ENCODE measurements at places on chromosomes 1 and 21.

- DNase-seq = peak; percentile 25
Observed at GRCh38 chr1:32702599-32703478, at the start of gene SYNC. TSS of gene SYNC (minus strand) at chr1:32702770. CDS start at chr1:32702660, 110 bp downstream.

- DNase-seq = no peak
Observed at GRCh38 chr1:176384841-176385240, 78.1 kb upstream of the PAPPA2 start.

GRCh38 chr1:182862827-182863226 is 23.7 kb downstream of the DHX9 start:
- DNase-seq = no peak

- DNase-seq = peak; percentile 58
Observed at GRCh38 chr1:24526940-24527542, 24.4 kb downstream of the RCAN3 start.

DNA sequence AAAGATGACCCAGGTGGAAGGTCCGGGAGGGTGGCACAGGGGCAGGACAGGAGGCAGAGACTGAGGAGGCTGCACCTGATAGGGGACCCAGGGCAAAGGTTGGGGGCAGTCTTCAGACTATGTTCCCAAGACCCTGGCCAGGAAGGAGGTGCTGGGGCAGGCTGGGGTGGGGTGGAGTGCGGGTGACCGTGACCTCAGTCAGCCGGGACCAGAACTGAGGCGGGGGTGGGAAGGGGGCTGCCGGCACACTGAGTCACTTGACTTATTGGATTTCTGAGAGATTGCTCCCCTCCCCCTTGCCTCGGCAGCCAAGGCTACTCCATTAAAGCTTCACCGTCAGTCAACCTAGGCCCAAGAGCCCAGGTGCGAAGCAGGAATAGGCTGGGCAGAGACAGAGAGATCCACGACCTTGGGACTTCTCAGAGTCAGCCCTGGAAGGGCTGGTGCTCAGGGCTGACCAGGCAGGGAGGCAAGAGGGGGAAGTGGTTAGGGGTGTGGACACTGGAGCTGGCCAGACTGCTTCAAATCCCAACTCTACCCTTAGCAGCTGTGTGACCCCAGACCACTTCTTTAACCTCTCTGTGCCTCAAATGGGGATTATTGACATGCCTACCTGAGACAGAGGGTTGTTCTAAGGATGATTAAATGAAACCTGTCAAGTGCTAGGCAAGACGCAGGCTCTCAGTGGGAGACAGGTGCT is 47.9 kb upstream of the LAPTM5 start:
- no peak for DNase-seq

DNA sequence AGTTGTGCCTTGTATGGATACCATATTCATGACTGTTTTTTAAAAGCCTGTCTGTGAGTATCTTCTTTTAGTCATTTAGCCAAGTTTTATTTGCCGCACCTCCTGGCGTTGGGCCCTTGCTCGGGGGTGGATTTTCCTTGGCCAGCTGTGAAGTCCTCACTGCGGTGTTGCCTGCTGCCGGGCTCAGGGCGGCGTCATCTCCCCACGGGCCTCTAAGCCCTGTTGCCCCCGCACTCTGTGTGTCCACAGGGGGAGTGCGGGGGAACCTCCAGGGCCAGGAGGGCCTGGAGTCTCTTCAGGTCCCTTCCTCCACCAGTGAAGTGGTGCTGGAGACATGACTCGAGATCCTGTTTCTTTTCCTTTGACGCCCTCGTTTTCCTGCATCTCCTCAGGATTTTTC is 65.8 kb upstream of the DIP2A start:
- no peak for DNase-seq

- DNase-seq = peak; percentile 94
Observed at GRCh38 chr1:207825719-207826556, 74.1 kb downstream of the CD46 start.

- DNase-seq = no peak
Observed at GRCh38 chr1:64290420-64290819, 87.0 kb downstream of the UBE2U start.

DNA sequence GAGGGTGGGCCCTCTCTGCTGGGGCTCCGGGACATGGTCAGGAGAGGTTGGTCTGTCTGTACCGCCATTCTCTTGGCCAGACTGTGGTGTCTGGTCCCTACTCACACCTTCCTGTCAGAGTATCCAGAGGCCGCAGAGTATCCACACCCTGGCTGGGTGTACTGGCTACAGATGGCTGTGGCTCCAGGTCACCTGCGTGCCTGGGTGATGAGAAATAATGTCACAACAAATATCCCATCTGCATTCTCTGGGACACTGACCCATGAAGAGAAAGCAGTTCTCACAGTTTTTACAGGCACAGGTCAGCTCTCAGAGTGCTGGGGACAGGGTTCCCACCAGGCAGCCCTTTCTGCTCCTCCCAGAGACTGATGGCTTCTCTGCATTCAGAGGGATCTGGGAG is 37.4 kb downstream of the ABCG1 start:
- no peak for DNase-seq

- no peak for DNase-seq
Observed at GRCh38 chr21:29257701-29258100, 41.0 kb upstream of the BACH1 start.

- DNase-seq = no peak
Observed at GRCh38 chr1:14486401-14487201, 111.9 kb upstream of the KAZN start.

DNA sequence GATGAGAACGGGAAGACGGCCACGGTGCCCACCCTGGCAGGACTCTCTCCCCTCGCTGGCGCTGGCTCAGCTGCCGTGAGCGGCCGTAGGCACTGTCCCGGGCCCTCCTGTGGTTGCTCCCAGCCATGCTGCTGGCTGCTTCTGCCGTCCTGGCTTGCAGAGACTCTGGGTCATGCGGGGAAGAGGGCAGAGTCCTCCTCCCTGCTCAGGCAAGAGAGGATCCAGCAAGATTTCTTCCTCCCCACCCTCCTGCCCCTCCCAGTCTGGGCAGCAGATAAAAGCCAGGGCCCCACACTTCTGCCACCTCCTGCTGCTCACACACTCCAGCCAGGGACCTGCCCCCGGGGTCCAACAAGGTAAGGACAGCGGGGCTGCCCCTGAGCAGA is 60.1 kb downstream of the AGPAT3 start:
- DNase-seq = no peak

GRCh38 chr1:12159816-12160215 is 7.0 kb upstream of the TNFRSF1B start:
- peak; percentile 56 for DNase-seq

- DNase-seq = no peak
Observed at GRCh38 chr1:199858856-199859255, 168.7 kb upstream of the NR5A2 start.

DNA sequence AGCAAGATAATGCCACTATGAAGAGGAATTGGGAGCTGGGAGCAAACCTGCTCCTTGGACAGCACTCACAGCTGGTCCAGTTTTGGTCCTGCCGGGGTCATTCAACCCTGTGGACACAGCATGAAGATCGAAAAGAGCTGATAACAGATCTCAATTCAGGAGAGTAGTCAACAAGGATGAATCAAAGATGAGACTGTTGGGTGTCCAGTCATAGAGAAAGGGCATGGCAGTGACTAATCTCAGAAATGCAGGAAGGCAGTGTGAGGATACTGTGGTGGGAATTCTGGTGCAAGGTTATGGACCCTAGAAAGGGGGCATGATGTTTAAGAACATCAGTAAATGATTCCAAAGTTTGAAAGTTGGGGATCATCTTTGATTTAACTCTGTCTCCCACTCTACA is 261.4 kb upstream of the ZP4 start:
- DNase-seq = no peak

GRCh38 chr1:167752219-167752985 is 30.6 kb downstream of the MPZL1 start:
- DNase-seq = no peak

DNA sequence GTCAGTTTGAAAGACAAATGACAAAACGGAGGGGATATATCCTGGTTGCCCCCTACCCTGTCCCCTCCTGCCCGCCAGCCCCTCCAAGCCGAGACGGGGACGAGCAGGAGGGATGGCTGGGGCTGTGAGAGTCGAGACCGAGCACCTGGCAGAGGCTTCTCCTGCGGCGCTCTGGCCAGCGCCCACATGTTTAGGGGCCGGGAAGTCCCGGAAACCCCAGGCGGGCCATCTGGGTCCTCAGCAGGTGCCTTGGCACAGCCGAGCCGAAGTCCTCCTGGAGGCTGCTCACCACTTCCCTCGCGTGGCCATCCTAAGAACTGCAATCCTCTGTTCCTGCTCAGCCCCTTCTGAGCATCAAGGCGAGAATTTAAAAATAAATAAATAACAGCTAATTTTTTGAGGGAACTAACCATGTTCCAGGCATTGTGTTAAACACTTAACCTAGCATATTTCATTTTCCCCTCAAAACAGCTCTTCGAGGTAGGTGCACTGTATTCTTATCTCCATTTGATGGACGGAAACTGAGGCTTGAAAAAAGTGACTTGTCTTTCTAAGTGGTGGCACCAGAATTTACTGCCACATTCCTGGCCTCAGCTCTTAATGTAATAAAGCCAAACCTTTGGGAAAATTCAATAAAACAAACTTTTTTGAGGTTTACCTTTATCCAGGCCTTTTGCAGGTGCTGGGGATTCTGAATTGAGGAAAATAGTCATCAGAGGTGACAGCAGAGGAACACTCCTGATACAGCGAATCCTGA is 3.5 kb upstream of the RIMS3 start:
- peak; percentile 91 for DNase-seq

DNA sequence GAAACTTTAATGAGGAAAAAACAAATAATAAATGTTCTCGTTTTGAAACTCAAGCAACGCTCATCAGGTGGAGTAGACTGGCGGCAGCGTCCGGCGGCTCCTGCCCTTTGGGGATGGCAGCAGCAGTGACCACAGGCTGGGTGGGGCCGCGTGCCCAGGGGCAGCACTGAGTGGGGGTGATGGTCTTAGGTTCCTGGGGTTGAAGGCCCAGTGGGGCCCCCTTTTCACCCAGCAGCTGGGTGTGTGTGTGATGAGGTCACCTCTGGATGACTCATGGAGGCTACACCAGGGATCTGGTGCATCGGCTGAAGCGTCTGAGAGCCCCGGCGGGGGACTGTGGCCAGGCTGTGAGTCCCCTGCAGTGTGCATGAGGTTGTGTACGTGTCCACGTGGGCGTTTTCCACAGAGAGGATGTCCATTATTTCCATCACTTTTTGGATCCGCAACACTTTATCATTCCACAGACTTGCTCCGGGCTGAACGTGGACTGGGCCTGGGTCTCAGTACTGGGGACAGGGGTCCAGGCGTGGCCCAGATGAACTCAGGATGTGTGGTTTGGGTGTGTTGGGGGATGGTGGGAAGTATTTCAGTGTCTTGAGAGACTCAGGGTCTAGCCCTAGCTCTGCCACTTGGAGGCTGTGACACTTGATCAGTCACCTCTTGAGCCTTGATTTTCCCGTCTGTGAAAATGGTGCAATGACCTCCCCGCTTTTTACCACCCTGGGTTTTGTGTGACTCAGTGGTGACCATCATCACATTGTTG is 25.6 kb downstream of the LDLRAP1 start:
- peak; percentile 40 for DNase-seq

DNA sequence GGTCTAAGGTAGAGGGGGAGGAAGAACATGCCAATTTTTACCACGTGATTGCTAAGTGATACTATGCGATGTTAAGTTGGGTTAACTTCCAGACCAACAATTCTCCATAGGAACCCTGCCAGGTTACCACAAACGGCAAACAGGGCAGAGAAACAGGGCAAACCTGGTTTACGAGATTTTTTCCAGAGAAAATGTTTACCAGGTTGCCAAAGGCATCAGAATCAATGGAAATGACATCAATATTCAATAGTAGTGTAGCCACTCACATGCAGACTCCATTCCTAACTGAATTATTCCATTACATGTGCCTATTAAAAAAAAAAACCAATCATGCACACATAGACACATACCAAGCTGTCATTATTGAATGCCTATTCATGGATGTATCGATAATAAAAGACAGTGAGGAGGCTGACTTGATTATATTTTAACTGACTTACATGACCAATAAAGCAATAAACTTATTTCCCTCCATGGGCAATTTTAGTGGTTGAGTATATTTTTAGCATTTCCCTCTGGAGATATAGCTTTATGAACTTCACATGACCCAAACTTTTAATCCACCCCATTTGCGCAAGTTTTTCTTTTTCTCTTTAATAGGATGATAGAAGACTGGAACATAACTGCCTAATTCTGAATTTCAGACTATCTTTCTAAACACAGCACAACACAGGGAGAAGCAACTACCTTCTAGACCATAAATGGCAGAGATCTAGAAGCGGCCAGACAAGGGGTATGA is 40.5 kb upstream of the KCNE1 start:
- no peak for DNase-seq

DNA sequence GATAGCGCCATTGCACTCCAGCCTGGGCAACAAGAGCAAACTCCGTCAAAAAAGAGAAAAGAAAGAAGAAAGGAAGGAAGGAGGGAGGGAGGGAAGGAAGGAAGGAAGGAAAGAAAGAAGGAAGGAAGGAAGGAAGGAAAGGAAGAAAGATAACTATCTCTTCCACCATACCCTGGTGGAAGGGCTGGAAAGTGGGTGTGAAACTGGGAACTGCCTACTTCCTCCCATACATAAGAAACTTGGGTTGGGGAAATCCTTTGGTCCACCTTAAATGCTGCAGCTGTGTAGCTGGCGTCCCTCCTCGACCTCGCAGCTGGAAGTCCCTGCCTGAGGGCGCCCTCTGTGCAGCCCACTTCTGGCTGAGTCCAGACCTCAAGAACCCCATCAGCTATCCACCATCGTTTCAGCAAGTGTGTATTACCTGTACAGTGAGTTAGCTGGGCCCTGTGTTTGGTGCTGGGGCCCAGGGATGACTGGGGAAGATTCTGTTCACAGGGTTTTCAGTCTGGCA is 4.6 kb upstream of the FAM167B start:
- DNase-seq = no peak

DNA sequence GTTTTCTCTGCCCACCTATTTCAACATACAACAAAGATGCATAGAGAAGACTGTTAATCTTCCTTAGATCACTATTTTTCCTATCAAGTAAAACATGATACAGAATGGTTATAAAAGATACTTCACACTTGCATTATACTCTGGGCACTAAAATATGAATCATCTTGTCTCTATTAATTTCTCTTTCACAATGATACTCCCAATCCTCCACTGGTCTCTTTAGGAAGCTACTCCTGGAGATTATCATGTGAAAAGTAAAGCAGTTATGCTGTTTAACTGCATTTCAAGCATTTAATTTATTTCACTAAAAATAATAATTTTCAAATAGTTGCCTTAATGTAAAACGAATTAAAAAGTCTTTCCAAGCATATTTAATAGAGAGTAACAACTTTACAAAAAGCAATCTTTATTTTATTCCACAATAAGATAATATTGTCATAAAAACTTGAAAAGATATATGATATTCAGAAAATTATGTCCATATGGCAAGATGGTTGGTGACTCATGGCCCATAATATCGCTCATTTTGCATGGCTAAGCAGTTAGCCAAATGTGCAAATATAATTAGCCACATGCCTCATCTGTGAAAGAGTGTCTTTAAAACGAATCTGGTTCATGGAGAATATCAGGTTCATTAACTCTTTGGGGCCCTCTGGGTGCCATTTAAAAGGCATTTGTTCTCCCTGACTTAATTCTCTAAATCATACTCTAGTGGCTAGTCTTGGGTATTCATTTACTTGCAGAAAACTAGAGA is 1569.0 kb upstream of the B3GALT2 start:
- DNase-seq = no peak

- no peak for DNase-seq
Observed at GRCh38 chr1:12537906-12538461, 80.0 kb downstream of the DHRS3 start.
